ENCODE measurements at places on chromosomes 2 and 18.

DNA sequence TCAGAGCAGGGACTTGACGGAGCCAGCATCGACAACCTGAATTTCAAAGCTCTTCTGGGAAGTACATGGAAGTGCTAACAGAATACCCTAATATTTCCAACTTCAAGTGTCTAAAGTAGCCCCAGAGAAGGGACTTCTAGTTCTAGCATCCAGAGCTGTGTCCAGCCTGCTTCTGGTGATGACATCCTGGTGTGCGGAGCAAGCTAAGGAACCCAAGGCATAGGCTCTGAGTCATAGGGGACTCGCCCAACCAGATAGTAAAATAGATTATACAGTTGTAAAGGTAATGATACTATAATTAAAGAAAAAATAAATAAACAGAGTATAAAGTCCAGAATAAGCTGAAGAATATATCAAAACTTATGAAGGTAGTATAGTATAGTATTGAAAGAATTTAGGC is 108.1 kb upstream of the SERPINE2 start:
- no peak for DNase-seq

DNA sequence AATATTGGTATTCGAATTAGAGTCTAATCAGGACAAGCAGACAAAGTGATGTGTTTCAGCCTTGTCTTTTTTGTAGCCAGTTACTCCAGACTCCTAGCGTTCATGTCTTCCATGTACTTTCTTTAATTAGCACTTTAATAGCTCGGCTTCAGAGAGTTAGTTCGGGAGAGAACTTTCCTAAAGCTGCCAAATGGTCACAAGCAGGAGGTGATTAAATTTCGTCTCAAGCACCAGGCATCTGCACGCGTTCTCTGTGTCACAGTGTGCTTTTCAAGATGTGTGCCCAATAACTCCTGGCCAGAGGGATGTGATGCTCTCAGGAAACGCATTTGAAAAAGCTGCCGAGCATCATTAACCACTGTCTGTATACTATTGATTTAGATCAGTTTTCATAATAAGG is 790.8 kb downstream of the SOCS6 start:
- no peak for DNase-seq

DNA sequence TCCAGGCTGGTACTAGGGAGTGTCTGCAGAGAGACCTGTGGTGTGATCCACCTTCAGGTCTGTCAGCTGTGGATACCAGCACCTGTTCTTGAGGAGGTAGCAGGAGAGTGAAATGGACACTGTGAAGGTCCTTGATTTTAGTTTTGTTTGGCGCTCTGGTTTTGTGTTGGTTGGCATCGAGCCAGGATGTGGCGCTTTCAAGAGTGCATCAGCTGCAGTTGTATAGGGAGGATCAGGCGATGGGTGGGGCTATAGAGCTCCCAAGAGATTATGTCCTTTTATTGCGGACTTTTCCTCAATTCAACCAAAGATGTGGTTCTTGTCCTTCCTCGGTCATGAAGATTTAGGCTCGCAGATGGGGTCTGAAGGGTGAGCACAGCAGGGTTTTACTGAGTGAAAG is 37.5 kb downstream of the SLC39A10 start:
- no peak for DNase-seq

DNA sequence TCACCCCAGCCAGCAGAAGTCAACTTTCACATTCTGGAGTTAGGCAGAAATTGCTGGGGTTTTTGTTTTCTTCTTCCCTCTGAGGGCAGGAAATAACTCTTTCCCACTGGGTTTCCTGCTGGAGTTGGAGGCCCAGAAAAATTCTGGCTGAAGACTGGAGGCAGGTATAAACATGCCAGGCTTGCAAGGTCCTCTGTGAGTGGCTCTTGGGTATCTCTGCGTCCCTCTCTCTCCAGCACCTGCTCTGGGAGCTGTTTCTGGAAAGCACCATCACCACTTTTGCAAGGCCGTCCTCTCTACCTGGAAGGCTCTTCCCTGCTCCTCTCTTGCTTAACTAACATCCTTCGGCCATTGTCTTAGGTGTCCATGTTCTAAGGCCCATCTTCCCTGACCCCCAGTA is 91.0 kb downstream of the MCFD2 start:
- no peak for DNase-seq

DNA sequence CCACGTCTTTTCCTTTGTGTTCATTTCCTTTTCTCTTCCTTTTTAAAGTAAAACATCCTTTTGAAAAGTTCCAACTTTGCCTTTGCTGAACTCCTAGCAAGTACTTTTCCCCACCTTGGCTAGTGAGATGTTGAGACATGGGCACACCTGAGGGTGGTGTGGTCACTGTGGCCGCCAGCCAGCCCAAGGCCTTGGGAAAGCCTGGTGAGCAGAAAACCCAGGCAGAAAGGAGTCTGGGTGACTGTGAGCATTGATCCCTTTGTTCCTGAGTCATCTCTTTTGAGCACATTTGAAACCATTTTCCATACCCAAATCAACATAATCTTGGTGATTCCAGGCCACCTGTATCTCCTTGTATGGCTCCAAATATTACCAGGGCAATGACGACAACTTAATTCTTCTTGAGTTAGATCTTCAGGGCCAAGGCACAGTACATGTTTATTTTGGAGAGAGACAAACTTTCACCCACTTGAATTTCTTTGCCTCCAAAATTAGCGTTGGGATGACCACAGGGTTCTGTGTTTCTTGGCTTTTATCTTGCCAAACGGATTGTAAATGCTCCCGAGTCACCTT is 14.5 kb downstream of the EPAS1 start:
- peak; percentile 92 for DNase-seq

- no peak for DNase-seq
Observed at GRCh38 chr2:103819599-103819998, 1034.3 kb upstream of the POU3F3 start.

DNA sequence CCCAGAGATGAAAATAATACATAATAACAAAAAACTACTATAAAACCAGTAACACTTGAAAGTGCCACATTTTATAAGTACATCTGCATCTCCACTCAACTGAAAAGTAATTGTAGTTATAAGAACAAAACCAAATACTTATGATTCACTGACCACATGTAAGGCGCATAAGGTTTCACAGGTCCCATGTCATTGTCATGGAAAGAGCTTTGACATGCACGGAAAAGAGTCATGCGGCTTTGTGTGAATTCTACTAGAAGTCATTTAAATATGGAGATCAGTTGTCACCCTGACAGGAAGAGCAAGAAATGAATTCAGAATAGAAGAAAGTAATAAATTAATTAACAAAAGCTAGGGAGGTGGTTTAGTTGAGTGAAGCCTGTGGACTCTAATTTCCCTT is 459.1 kb downstream of the CDH2 start:
- DNase-seq, result peak; percentile 56

DNA sequence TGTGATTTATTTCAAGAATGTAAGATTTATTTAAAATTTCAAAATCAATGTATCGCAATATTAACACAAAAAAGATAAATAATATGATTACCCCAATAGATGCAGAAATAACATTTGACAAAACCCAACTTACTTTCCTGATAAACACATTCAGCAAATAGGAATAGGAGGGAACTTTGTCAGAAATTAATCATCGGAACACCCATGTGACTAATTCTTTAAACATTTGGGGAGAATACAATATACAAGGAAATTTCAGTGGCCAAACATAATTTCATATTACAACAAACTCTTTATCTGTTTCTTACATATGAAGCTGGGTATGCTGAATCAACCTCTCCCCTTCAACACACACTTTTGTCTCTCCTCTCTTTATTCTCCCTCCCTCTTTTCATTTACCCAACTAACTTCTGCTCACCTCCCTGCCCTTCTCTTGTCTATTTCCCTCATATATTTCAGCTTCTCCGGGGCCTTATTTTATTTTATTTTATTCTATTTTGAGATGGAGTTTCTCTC is 309.6 kb upstream of the CNTNAP5 start:
- no peak for DNase-seq

DNA sequence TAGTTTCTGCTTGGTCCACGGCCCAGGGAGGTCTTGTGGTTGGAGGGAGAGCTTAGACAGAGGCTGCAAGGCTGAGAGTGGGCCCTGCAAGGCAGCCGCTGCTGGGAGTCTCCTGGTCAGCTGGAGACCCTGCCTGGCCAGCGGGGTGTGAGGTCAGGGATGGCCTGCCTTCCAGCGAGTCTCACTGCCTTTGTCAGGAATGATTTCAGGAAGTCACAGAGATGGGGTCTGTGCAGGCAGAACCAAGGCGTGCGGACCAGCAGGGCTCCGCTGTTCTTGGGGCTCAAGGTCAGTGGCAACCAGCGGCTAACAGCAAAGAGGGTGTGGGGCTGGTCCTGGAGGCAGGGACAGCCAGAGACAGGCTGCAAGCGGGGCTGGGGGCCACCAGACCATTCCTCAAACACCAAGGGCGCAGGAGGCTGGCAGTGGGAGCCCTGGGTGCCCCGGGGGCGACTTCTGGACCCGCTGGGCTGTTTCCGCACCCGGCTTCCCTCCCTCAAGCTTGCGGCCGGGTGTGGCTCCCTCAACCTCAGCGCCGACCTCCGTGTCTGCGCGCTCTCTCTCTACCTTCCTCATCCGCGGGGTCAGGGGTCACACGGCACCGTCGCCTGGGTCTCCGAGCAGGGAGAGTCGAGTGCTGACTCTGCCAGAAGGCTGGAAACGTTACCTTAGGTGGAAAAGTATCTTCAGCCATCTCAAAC is 124.5 kb upstream of the CTDP1 start:
- DNase-seq, result no peak

DNA sequence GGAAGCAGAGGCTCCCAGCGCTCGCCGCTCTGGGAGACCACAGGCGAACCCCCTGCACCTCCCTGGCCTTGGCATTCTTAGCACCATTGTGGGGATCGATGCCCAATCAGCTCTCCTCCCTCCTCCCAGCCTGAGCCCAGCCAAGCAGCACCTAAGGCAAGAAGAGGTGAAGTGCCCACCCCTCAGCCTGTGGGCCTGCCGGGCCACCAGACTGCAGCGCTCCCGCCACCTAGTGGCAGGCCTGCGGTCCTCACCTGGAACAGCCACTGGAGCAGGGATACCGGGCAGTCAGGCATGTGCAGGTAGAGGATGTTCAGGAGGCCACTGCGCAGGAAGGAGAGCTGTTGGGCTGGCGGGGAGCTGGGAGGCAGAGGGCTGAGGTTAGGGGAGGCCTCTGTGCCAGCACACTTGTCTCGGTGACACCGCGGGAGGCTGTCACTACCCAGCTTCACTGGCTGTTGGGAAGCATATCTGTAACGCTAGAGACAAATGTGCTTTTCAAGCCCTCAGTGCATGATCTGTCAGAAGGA is 35.2 kb downstream of the FAM178B start:
- DNase-seq, result peak; percentile 43

GRCh38 chr2:120398051-120398995 is 52.4 kb downstream of the INHBB start:
- DNase-seq, result peak; percentile 59

- DNase-seq, result peak; percentile 91
Observed at GRCh38 chr2:99821572-99821971, 320.8 kb downstream of the AFF3 start.

DNA sequence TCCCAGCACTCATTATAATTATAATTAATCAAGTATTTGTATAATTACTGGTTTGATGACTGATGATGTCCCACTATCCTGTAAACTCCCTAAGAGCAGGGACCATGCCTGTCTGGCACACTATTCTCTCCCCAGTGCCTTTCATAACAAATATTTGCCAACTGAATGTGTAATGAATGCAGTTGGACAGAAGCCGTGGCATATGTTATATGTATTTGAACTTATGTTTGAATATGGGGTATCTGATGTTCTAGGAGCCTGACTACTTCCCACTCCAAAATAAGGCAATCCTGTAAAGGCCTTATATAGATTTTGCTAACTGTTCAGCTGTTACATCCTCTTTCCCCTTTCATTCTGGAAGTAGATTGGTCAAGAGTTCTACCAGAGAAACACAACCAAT is 19.7 kb downstream of the OSBPL6 start:
- no peak for DNase-seq

- DNase-seq, result peak; percentile 20
Observed at GRCh38 chr18:12703664-12704063, 822 bp downstream of the PSMG2 start.

- DNase-seq, result no peak
Observed at GRCh38 chr2:105747254-105747894, 2.7 kb downstream of the NCK2 start.

DNA sequence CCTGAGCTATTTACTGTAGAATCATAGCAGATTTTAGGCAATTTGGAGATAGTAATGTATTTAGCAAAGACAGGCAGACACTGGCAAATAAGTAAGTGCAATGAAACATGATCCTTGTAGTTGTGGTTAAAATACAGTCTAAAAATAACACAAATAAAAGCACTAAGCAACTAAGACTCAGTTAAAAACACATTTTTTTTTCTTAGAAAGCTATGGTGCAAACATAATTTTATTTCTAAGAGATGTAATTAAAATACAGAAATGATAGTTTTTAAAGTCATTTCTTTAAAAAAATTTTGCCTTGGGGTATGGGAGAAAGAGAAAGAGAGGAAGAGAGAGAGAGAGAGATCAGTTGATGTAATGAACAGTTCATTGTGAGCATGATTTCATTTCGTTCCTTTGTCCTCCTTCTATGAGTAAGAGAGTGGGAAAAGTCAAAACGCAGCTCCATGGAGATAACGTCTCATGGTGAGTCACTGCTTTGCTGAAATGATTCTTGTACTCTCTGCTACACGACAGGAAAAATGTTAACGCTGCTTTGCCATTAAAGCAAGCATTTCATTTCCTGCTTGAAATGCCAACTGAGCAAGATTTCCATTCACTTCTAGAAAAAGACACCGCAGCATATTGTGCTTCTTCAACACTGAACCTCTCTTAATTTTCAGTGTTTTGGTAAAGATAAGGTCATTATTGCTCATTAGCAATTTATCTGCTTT is 61.3 kb upstream of the PGAP1 start:
- DNase-seq, result peak; percentile 98

DNA sequence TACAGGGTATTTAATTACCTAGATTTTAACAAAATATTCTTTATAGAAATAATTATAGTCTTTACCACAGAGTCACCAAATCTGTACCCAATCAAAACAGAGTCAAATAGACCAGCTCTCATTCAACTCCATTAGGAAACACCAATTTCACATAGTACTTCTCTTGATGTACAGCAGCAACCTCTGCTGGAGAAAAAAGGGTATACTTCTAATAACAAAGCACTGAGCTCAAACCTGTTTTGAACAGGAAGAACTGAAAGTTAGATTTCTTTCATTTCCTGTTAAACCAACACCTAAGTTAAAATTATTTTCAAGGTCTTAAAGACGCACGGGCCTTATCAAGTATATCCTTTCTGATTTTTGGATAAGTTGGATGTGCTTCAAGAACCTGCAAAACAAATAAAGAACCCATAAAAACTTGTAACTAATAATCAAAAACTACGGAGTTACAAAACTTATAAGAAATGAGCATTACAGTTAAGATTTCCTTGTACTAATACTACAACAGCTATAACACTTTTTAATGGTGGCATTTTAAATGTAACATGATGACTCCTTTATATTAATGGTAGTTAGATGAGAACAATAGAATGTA is 79.0 kb downstream of the TTC21B start:
- DNase-seq, result peak; percentile 61

GRCh38 chr2:139374296-139374850 is 594.2 kb upstream of the NXPH2 start:
- no peak for DNase-seq
